ENCODE measurements at places on chromosomes 16 and 17. TPM values are rescaled to one million over a fixed set of nuclear protein-coding genes. Genes with fewer than 3 reads are reported as not detected.

The ABCA5 gene
- total RNA-seq, result 11.4 TPM

DNA sequence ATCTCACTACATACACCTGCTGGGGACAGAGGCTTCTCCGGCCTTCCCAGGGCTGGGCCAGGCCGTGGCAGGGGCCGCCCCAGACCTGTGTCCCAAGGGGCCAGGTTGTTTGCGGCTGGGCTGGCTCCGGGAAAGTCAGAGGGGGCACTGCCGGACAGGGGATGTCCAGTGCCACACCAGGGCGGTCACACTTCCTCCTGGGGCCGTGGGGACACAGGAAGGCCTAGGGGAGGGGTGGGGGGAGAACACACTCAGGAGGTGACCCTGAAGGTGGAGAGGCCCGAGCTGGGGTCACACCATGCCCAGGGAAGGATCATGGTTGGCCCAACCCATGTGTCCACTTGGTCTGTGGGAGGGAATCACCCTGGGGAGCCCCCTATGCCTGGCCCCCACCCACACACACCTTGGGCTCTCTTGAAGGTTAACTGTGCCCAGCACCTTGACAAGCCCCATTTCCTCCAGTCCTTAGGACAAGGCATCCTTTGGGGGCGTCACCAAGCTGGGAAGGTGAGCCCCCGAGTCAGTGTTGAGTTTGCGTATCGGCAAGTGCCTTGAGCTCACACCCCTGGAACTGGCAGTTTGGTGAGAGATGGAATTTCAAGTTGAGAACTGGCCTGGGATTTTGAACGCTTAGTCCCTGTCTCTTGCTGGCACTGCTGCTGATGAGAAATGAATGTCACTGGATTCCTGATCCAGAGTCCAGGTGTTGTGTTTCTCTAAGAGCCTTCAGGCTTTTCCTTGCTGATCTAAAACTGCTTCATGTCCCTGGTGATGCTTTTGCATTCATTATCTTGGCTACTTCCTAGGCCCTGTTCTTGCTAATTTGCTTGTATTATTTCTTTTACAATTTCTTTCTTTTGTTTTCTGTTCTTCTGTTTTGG lies 7.7 kb upstream of the ACTG1 start:
- DNase-seq, result no peak

GRCh38 chr16:79307214-79307613 lies 293.3 kb downstream of the MAF start:
- no peak for DNase-seq

The SEPTIN12 gene
- total RNA-seq, result not detected

The RAMP2 gene
- total RNA-seq, result not detected

DNA sequence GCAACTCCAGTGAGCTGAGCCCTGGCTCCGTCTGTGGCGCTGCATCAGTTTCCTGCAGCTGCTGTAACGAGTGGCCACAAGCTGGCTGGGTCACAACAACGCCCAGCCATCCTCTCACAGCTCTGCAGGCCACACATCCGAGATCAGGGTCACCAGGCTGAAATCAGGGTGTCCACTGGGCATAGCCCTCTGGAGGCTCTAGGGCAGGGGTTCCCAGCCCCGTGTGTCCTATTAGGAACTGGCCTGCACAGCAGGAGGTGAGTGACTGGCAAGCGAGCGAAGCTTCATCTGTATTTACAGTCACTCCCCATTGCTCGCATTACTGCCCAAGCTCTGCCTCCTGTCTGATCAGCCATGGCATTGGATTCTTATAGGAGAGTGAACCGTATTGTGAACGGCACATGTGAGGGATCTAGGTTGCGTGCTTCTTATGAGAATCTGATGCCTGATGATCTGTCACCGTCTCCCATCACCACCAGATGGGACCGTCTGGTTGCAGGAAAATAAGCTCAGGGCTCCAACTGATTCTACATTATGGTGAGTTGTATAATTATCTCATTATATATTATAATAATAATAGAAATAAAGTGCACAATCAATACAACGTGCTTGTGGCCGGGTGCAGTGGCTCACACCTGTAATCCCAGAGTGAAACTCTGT lies 176.5 kb downstream of the SEC14L1 start:
- no peak for DNase-seq
